ENCODE measurements at places on chromosomes 7 and 10.
A peak's percentile ranks its signal among the peaks of the same experiment; 100 is the strongest.

GRCh38 chr10:73920089-73920488, 9.2 kb downstream of the PLAU start:
- no peak for DNase-seq

DNA sequence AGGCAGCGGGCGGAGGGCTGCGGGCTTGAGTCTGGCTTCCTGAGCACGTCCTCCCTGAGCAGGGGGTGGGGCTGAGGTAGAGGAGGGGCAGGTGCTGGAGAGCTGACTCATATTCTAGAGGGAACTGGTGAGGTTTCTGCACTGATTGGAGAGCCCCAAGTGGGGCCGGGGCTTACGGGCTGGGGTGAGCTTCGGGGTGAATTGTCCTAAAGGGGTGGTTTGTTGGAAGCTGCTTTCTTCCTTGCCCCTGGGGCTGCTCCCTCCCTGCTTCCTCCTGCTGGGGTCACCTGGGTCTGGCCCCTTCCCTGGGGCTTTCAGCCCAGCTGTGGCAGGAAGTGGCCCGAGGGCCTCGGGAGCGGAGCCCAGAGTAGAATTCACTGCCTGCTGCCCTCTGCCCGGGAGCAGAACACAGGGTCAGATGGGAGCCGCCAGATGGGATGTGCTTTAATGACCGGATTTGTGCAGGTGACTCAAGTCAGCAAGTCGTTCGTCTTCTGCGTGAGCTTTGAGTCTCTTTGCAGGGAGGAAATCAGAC, 48.6 kb downstream of the FAM20C start:
- no peak for DNase-seq

GRCh38 chr7:106134241-106134640, 22.1 kb upstream of the SYPL1 start:
- no peak for DNase-seq

DNA sequence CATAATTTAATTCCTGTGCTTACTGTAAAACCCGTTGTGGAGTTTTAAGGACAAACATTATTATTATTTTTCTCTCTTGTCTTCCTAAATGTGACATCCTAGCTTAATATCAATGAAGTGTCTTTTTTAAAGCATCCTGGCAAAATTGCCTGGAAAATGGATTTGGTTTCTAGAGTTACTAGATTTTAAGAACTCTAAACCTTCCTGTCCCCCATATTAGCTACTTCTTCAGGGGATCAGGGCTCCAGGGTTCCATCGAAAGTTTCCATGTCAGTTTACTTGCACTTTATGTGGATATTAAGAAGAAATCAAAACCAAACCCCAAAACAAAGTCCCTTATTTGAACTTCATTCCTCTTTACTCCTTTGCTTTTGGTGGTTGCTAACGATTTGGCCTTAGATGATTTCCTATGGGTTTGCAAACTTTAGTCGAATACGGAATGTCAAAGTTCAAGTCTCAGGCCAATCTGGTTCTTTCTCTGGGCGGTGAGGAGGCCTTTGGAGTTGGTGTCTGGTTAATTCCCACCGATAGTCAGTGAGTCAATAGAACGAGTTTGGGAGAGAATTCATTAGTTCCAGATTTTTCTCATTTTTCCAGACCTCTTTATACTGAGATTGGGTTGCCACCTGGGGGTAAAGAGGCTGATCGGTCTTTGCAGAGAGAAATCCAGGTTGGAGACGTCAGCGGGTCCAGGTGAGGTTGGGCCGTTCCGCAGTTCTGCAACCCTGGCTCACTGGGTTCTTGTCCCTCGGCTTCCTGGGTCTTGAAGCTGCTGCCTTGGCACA, 1.1 kb downstream of the CUX1 start:
- DNase-seq, result no peak

- DNase-seq, result no peak
Observed at GRCh38 chr7:880450-880849, 4.1 kb downstream of the GET4 start.

GRCh38 chr7:26213807-26214515, 12.4 kb downstream of the CBX3 start:
- DNase-seq, result peak; percentile 12

GRCh38 chr10:95235676-95236067, 41.6 kb downstream of the ACSM6 start:
- DNase-seq, result no peak

- DNase-seq, result no peak
Observed at GRCh38 chr10:48609899-48610584, 5.2 kb upstream of the ARHGAP22 start.

DNA sequence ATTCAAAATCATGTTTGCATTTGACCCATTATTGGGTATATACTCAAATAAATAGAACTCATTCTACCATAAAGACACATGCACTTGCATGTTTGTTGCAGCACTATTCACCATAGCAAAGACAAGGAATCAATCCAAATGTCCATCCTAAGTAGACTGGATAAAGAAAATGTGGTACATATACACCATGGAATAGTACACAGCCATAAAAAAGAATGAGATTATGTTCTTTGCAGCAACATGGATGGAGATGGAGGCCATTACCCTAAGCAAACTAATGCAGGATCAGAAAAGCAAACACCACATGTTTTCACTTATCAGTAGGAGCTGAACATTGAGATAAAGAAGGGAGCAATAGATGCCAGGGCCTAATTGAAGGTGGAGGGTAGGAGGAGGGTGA, 12.0 kb upstream of the HHEX start:
- DNase-seq, result no peak

DNA sequence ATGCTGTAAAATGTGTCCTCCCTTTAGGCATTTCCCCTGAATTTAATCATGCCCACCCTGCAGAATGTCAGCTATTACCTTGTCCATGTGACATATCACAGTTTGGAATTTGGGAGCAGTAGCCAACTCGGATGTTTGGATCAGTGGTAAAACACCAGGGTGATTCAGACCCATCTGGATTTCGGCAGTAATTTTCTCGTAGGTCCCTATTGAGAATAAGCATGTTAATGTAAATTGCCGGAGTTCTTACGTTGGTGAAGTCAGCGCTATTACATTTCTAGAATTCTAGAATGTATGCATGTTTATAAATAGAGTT, 44.1 kb downstream of the HGF start:
- DNase-seq, result no peak

- DNase-seq, result no peak
Observed at GRCh38 chr7:70588191-70588921, 543.6 kb upstream of the GALNT17 start.

DNA sequence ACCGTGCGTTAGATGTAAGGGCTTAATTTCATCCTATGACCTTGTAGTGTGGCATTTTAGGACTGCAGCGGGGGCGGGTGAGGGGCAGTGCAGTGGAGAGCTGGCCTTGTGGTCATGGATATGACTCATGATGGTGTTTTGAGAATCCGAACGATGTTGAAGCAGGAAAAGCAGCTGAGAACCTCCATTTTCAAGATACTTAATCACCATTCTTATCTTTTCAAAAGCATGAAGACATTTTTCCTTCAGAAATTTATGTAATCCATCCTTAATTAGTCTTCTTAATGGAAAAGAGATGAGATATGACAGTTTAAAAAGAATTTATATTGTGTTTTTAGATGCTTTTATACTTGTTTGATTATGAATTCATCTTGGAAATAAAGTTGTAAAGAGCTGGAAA, 9.6 kb downstream of the ATP5F1C start:
- DNase-seq, result peak; percentile 26

GRCh38 chr7:22124941-22125340, 179.2 kb upstream of the CDCA7L start:
- no peak for DNase-seq

DNA sequence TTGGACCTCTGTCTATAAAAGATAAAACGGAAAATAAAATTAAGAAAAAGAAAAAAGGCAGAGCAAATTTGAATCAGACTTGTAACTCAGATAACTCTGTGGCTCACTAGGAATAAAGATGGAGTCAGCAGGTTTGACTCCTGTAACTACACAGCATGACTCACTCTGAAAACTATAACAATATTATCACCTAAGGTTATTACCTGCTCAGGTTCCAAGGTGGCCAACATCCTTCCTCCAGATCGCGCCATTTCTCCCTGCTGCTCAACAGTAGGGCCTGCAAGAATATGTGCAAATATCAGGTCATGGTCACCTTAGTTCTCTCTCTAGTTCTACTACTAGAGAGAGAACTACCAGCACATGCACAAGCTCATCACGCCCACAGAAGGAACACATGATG, 30.0 kb downstream of the ALDH18A1 start:
- no peak for DNase-seq

DNA sequence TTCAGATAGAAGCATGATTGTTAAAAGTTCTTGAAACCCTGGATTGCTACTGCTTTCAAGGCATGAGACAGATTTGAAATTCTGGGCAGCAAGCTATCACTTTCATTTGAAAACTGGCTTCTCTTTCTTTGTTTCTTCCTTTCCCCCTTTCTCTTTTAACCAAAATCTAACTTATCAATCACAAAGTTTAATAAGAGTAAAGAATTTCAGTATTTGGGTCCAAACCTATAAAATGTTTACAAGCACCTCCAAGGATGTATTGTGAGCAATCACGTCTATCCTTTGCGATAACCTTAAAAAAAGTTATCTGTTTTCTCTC, 21.6 kb upstream of the RPA3 start:
- DNase-seq, result no peak

GRCh38 chr10:6739530-6740174, 159.6 kb upstream of the PRKCQ start:
- DNase-seq, result no peak

DNA sequence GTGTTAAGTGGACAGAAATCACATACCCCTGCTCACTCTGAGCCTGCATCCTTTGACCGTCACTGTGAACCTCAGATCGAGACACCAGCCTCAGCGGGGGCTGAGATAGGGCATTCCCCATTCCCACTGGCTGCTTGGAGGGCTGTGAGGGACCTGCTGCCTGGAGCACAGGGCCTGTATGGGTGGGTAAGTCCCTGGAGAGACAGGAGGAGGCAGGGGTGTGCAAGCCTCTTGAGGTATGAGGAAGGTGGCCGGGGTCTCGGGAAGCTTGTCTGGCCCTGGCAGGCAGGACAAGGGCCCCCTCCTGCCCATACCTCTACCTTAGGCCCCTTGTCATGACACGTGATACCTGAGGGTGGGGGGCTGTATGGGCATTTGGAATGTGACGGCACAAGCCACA, 187.4 kb downstream of the MGMT start:
- DNase-seq, result no peak

- DNase-seq, result peak; percentile 39
Observed at GRCh38 chr7:144513334-144513733, 109.8 kb upstream of the NOBOX start.

All from HT-29 (cell line).